ENCODE measurements at places on chromosomes 5 and 9.
A peak's percentile ranks its signal among the peaks of the same experiment; 100 is the strongest.

GRCh38 chr5:124252191-124252638, 494.2 kb downstream of the ZNF608 start:
- DNase-seq, result peak; percentile 53

DNA sequence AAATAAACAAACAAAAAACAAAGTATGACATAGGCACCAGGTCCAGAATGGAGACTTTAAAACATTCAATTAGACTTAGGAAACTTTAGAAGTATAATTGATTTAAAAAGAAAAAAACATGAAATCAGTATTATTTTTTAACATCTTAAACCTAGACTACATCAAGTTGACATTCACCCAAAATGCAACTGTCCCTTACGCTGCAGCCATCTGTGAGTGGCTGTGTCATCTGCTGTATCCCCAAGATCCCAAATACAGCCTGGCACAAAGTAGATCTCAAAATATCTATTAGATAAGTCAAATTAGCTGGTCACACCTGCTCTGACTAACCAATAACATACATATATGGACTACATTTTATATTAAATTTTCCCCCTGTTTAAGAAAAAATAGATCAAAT, 7.8 kb downstream of the TTLL11 start:
- DNase-seq, result no peak

- no peak for DNase-seq
Measured at GRCh38 chr9:133910855-133911514, 81.1 kb downstream of the VAV2 start.

DNA sequence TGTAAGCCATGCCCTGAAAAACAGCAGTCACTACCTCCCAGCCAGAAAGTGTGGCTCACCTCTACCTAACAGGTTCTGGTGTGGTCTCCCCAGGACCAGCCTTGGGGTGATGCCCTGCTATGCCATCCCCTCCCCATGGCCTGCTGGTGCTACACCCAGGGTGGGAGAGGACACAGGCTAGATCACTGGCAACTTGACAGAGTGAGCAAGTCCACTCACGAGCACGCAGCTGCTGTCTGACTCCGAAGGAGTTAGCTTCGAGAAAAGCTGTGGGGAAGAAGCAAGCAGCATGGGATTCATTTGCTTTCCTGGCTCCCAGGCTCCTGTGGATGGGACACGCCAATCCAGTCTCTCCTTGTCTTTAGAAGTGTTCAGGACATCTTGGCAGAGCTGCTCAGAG, 102.2 kb downstream of the COL5A1 start:
- DNase-seq, result peak; percentile 29

DNA sequence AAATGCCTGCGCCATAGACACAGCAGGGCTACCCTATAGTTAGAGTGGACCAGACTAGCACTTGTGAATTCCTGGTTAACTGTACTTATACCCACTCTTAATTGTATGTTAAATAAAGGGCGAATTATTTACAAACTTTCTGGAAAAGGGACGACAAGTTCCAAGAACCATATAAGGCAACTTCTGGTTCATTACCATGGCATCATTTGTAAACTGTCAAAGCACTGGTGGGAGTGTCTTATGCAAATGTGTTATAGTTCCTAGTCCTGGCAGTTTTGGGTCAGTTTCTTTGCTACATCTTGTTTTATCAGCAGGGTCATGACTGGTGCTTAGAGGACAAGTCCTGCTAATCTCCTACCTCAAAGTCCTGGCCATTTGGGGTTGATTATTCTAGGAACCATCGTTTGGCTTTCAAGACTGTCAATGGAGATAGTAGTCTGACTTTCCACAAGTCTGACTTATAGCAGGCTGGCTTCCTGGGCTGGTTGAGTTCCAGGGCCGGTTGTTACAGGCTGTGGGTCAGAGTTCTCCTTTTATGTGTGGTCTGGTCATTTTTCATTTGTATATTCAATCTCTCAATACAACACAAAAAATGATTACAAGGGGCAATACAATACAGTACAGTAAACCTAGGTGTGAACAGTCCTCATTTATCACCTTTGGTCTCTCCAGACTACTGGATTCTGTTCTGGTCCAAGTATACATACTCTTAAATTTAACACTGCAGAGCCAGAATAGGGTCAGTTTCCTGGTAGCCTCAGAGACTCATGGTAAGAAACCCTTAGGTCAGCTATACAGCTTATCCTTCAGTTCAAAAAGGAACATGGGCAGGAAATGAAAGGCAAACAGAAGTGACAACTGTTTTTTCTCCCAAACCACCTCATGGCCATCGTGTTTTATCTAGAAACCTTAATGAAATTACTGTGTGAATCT, 8.3 kb upstream of the CFAP95 start:
- DNase-seq, result no peak

DNA sequence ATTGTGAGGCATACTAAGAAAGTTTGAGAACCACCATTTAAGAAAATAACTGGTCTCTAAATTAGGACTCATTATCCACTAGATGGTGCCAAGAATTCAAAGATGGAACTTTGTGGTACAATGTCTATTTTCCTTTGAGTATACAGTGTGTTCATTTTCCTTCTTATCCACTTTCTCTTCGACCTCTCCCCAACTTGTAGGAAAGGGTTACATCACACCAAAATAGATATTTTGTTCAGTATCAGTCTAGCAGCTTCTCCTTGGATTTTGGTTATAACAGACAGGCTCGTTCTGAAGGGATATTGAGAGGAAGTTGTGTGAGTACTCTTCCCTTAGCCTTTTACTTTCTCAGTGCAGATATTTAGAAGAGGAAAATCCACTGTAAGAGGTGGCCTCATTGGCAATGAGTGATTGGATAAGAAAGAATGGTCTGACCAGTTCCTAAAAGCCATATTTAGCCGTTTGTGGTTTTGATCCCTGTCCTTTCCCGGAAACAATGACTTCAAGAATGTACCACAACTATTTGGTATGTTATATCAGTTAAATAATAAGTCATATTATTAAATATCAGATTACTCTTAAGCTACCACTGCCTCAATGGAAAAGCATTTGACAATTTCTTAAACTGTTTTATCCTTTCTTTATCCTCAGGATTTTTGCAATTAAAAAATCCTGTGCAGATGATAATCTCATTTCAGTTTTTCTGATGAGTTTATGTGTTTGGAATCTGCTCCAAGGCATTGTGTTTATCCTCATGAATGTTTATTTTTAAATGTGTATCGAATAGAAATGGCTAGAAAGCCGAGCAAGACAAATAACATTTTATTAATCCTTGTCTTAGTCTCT, 69.0 kb upstream of the GRAMD2B start:
- peak; percentile 99 for DNase-seq

DNA sequence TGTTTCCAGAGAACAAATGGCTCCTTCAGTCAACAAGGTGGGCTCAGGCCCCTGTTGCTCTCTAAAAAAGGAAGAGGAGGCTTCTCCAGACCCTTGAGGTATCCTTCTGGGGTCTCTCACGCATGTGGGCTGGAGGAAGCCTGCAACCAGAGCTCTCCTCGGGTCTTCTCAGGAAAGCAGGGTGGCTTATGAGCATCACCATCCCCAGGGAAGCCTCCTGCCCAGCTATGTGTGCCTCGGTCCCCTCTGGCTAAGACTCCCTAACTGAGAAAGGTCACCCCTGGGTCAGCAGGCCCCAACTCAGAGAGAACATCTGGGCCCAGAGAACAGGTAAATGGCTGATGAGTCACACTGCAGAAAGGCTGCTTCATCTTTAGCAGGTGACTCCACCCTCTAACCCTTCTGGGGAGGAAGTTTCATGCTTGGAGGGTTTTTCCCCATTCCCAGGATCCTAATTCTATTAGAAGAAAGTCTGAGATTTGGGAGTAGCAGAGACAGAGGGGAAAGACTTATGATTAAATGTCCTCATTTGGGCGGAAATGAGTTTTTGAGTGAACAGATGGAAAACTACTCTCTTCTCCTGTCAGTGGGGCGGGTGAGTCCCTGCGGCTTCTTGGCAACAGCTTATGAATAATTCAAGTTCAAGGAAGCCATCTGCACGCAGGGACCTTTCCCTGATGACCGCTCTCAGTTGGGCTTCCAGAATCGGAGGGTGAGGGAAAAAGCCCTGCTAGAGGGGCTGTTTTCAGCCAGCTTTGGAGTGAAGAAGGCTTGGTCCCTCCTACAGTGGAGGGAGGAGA, 41.9 kb downstream of the TGFBI start:
- DNase-seq, result no peak

GRCh38 chr9:130423272-130423671, 21.5 kb upstream of the ASS1 start:
- DNase-seq, result no peak

DNA sequence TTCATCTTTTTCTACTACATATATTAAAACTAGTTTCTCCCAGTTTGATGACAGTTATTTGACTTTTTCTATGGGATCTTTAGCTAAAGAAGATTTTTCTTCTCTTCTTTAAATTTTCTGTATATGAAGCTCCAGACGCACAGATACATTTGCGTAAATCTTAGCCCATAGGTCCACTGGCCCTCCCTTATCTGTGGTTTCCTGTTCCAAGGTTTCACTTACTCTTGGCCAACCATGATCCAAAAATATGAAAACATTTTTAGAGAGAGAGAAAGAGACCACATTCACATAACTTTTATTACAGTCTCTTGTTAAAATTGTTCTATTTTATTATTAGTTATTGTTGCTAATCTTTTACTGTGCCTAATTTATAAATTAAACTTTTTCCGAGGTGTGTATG, 270.2 kb upstream of the DAPK1 start:
- no peak for DNase-seq

DNA sequence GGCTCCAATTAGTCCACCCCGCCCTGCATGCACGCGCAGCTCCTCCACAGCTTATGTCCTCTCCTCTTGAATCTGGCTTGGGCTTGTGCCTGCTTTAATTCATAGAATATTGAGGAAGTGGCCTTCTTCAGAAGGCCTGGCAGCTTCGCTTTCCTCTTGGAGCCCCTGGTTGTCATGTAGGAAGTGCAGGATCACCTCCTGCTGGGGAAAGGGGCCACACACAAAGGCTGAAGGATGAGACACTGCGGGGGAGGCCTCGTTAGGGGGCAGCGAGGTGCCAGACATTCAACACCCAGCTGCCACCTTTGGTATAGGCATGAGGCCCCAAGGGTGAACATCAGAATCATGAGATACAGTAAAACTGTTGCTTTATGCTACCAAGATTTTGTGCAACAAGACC, 2.7 kb upstream of the CNOT6 start:
- DNase-seq, result no peak

DNA sequence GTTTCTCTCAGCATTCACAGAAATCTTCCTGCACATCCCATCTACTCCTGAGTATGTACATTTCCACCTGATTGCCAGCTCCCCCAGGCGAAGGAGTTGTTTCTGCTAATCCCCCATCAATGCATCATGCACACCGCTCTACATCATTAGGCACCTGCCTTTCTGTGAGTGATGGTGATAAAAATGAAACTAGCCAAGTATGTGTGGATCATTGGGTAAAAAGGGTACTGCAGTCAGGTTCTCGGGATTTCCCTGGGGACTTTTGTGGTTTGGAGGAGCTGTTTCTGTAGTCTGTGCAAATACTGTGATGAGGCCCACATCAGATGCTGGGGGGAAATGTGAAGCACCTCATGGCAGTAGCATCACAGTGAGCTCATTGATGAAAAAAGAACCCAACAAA, 30.4 kb downstream of the CAMK4 start:
- DNase-seq, result peak; percentile 27

DNA sequence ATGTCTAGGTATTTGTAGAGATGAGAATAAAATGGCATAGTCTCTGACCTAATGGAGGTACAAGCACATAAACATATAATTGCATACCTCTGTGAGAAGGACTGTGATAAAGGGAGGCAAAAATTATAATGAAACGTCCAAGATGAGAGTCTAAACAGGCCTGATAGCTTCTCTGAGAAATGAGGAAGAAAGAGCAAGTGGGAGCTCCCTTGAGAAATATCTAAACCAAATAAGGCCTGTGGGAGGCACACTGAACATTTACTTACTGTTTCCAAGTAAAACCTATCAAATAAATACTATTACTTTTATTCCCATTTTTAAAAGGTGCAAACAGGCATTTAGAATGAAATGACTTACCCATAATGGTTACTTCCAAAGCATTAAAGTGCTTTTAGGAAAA, 125.6 kb upstream of the PAPPA start:
- DNase-seq, result peak; percentile 49

GRCh38 chr5:176578391-176578808, 29.3 kb downstream of the CDHR2 start:
- DNase-seq, result peak; percentile 28
